ENCODE measurements at places on chromosomes 16 and 17. TPM values are rescaled to one million over a fixed set of nuclear protein-coding genes. Genes with fewer than 3 reads are reported as not detected.

DNA sequence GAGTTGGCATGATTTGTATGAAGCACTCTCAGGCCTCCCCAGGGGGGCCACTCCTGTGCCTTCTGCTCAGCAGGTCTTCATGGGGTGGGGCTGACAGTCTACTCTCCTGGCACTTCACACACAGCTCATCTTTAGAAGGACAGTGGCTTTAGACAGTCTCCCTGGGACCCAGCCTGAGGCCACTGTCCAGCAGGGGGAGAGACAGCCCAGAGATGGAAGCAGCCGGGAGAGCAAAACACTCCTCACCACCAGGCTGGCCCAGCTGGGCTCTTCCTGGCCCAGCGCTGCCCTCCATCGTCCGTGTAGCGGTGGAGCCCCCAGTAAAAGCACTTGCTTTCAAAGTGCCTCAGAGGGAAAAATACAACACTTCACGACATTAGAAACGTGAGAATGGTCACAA is 62.0 kb upstream of the CRHR1 start:
- DNase-seq, result no peak

- DNase-seq, result no peak
Measured at GRCh38 chr16:65500007-65500406, 378.1 kb upstream of the CDH11 start.

GRCh38 chr16:53741546-53741945 is 37.6 kb downstream of the FTO start:
- DNase-seq, result no peak

SRCIN1 gene
- 4.5 TPM for total RNA-seq

GRCh38 chr16:77444147-77444460 is 9.3 kb upstream of the ADAMTS18 start:
- DNase-seq, result no peak

DNA sequence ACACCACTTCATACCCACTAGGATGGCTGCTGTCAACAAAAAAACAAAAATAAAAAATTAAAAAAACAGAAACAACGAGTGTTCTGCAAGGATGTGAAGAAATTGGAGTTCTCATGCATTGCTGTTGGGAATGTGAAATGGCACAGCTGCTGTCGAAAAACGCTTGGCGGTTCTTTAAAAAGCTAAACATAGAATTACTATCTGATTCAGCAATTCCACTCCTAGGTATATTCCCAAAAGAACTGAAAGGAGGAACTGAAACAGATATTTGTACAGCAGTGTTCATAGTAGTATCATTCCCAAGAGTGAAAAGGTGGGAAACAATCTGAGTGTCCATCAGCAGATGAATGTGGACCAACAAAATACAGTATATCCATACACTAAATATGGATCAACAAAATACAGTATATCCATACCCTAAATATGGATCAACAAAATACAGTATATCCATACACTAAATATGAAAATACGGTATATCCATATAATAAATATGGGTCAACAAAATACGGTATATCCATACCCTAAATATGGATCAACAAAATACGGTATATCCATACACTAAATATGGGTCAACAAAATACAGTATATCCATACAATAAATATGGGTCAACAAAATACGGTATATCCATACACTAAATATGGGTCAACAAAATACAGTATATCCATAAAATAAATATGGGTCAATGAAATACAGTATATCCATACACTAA is 8.7 kb downstream of the METTL16 start:
- DNase-seq, result no peak

All from mucosa of gallbladder (tissue), 1 donor.